ENCODE measurements at places on chromosomes 4 and X.

DNA sequence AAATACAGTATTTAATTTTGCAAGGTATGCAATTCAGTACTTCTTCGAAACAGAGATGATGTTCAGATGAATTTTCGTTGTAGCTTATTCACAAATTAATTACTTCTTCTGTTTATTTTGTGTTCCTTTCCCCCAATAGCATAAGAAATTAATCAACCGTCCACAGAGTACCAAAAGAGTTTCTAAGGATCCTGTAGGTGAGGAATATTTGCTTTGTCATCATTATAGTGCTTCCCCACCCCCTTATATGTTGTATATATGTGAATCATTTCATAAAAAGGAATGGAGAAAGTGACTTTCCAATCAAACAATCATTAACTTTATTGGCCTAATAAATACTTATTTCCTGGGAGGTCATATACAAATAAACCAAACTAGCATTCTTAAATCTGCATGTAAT, 57.6 kb downstream of the DTHD1 start:
- DNase-seq, result no peak

DNA sequence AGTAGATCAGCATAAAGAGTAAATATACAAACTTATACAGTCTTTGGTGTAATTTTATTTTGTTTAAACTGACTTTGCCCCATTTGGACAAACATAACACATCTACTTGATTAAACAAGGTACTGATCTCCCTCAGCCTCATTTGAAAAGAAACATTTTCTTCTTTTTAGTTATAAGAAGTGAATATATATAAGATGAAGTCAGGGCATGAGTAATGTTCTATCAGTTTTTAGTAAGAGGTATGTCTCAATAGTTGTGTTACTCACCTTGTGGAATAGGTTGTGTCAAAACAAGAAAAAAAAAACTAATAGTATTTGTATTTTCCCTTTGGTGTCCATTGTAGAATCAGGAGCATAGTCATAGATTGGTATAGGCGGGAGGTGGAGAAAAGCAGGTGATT, 327.4 kb downstream of the RPA4 start:
- DNase-seq, result no peak

DNA sequence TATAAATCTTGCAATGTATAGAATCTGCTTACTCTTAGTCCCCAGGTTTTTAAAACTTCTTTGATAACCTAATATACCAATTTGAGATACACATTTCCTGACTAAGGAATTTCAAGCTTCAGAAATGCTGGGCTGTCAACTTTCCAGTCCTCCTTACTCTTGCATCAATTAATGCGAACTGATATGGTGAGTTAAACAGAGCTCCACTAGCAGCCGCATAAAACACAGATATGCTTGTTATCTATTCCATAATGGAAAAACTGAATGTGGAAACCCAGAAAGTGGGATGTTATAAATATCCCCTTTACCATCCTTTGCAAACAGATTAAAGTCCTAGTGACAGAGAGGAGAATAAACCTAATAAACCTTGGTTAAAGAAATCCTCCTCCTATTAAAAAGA, 1913.7 kb downstream of the STIM2 start:
- no peak for DNase-seq

DNA sequence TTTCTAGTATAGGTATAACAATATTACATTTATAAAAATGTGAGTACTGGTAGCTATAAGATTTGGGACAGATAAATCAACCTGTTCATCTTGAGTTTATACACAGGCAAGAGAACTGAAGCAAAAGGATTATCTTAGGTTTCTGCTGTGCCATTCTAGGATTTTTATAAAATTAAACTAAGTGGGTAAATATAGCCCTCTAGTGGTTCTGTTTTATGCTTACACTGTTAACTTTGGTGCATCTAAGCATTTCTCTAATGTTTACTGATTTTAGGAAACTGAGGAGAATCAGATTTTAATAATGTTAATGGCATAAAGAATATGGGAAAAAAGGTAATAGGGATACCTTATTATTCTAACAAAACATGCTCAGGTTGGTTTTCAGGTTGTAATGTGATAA, 1.1 kb upstream of the RRH start:
- no peak for DNase-seq

- no peak for DNase-seq
Observed at GRCh38 chrX:23993012-23993633, 33.9 kb downstream of the KLHL15 start.
